Heart left ventricle (tissue), 16 donors: ENCODE measurements at places on chromosomes 12 and 14.

- no peak for DNase-seq
These were observed 33.9 kb upstream of the LTBP2 start for GRCh38 chr14:74645756-74646470.

GRCh38 chr12:121930862-121931261, 12.5 kb downstream of the CFAP251 start:
- no peak for DNase-seq

DNA sequence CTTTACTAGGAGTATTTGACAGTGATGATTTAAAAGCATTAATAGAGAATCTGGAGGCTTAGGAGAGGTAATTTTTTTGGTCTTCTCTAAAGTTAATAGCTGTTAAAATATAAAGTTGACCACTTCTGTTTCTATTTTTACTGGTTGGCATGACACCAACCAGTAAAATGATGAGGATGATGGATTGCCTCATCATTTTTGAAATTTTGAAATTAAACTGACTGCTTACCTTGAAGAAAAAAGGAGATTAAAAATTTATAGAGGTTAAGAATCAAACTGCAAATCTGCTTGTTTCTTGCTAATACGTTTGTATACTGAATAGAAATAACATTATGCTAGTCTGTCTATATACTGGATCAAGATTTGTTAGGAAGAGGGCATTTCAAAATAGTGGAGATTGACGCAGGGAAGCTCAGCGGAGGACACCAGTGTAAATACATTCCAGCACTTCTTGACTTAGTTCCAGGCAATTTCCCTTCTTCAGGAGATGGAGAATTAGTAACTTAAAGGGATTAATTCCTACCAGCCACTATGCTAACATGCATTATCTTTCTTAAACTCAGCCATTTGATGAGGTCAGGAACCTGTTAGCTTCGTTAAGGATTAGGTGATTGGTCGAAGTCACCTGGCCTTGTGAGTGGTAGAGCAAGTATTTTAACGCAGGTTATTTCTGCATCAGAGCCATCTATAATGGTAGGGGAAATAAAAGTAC, 3.6 kb downstream of the EID3 start:
- DNase-seq: no peak

DNA sequence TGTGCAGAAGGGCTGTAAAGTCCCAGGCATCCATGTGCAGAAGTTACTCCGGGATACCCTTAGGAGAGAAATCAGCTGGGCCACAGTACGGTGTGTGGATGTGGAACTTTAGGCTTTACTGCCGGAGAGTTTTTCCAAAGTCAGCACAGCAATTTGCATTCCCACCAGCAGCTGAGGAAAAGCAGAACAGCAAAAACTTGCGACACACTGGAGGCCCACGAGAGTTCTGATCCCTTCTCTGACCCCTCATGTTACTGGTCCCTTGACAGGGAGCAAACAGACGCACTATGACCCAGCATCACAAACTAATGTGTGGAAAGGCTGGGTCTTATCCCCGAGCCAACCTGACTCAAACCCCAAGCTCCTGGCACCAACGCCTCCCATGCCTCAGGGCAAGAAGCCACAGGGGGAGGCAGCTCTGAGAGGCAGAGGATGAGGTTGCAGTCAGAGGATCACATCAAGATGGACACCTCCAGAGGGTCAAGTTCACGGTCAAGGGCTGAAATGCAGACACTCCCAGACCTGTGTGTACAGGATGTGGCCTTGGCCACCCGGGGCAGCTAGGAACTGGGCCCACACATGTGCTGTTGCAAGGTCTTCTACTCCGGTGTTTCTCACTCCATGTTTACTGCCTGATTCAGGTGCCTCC, 38.6 kb downstream of the CCDC88C start:
- no peak for DNase-seq

DNA sequence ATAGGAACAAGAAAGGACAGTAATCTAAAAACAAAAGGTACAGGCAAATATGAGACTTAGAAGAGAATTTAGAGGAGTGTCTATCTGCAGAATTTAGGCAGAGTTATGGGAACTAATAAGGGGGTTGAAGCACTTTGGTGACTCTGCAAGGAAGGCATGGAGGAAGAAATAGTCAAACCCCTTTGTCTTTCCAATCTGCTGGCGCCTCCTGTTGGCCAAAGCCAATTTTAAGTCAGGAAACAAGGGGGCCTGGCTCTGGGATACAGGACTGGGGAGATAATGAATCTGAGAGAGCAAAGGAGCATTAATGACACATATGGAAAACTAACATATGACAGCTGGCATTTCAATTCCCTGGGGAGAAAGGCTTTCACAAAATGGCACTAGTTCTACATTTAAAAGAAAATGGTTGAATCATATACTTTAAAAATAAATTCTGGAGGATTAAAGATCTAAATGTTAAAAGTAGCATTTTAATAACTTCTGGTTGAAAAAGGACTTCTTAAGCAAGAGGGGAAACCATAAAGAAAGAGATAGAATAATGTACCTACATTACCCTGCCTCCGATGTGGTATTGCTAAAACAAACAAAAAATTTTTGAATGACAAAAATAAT, 48.5 kb upstream of the CSRP2 start:
- no peak for DNase-seq

GRCh38 chr12:124774462-124775167, 89.0 kb downstream of the SCARB1 start:
- no peak for DNase-seq

DNA sequence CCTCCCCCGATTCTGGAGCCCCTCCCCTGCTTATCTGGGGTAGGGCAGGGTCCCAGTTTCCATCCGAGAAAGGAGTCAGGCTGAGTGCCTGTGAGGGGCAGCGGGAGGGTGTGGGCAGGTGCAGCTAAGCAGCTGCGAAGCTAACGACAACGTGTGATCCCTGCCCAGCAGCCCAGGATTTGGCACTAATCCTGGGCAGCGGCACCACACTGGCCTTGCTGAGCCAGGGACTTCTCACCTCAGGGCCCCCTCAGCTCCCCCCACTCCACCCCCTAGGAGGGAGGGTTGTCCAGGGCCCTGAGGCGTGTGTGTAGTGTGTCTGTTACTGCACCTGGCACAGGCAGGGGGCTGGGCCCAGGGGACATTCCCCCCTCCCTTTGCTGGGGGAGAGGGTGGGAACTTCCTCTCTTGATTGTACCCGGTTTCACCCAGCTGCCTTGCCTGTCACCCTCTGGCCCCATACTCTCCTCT, 1.8 kb downstream of the SMIM41 start:
- DNase-seq: no peak

- no peak for DNase-seq
These were observed 15.3 kb downstream of the PDE3A start for GRCh38 chr12:20383612-20384011.

GRCh38 chr12:105574056-105574715, 243.7 kb downstream of the C12orf75 start:
- DNase-seq: no peak

DNA sequence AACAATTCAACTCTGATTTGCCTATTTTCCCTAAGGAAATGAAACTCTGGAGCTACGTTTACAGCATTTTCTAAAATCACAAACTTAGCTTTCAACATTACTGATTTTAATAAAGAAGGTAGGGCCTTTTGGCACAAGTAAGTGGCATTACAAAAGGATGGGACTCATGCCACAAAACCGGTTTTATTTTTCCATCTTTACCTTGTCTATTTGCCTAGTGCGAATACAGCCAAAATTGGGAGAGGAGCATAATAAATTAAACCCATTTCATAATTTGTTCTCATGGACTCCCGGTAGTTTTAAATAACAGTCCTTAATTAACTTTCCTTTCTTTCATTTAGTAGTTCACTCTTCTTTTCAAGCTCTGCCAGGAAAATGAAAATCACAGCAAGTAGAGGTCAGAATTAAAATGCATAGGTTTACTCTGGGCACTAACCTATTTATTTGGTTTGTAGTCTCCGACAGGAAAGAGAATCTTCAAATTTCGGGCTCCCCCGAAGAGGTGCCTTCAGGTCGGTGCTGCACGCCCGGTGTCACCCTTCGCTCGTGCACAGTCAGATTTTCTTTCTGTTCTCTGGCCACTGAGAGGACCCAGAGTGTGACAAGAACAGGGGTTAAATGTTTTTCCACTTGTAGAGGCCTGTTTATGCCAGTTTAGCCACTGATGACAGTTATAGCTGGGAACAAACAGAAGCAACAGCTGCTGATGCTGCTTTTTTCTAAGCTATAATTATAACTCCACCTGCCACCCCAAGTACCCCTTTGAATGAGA, at the start of gene BEST3:
BEST3 (minus strand) TSS at position 535 of the 772 bp plus-strand sequence. CDS start 1,505 bp downstream, outside the sequence.
- DNase-seq: no peak

DNA sequence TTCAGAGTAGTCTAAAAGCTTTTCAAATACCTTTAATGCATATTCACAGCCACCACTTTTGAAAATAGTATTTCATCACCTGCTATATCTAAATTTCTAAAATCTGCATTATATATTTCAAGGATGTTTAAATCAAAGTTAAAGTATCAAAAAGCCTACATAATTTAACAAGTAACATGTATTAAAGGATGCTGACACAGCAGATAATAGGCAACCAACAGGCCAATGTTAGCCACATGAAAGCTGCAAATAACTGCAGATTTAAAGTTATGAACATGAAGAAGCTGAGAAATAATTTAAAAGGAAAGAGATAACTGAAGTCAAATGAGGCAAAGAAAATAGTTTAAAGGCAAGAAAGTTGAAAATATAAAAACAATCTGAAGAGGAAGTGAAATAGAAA, 39.8 kb upstream of the NELL2 start:
- DNase-seq: no peak

- no peak for DNase-seq
These were observed 2.7 kb upstream of the CNTN1 start for GRCh38 chr12:40689576-40689975.

DNA sequence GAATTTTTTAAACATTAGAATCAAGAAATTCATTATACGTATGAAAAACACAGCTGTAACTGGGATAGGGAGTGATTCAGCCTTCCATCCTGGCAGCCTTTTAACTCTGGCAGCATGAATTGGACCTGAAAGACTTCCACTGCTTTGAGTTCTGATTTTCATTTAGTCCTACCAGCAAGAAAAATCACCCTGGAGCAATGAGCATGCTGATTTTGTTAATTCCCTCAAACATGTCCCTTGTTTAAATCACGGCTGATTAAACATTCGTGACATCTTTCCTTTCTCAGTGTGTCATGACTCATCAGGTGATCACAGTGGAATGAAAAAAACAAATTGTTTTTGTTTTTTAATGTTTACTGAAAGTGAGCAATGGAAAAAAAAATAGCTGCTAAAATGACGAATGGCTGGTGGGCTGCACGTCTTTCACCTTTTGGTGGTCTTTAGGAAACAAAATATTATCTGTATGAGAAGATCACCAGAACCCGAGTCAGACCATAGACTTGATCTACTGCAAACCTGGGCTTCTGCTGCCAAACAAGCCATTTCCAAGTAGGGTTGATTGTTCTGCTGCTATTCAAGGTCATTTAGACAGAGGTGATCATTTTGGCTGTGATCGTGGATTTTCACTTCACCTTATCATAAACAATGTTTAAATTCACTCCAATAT, 67.0 kb upstream of the CAND1 start:
- no peak for DNase-seq

- no peak for DNase-seq
These were observed 67.6 kb downstream of the FOXN3 start for GRCh38 chr14:89349171-89350008.

DNA sequence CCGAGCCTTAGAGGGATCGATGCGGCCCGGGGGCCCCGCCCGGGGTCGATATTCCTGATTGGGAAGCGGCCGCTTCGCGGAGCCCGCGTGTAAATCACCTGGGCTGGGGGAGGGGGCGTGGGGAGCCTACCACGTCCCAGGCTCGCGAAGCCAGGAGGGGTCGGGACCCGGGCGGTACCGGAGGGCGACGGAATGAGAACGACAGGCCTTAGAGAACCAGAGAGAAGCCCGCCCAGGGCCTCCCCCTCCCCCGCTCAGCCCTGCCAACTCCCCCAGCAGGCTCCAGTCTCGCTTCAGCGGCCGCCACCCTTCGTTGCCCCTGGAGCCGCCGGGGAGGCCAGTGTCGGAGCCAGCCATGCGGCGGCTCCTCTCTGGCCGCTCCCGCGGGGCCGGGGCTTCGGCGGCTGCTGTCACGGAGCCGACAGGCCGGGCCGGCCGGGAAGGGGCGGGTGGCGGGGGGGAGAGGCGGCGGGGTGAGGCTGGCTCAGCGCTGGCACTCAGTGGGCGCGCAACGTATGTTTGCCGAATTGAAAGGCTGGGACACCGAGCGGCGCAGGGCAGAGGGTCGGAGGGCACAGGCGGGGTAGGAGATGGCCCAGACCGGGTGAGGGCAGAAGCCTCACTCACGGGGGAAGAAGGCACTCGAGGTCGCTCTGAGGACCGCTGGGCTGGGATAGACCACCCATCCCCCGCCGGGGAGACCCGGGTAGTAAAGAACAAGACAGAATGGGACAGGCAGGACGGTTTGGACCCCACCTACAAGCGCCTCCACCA, 1.4 kb upstream of the DNAJC22 start:
- no peak for DNase-seq

DNA sequence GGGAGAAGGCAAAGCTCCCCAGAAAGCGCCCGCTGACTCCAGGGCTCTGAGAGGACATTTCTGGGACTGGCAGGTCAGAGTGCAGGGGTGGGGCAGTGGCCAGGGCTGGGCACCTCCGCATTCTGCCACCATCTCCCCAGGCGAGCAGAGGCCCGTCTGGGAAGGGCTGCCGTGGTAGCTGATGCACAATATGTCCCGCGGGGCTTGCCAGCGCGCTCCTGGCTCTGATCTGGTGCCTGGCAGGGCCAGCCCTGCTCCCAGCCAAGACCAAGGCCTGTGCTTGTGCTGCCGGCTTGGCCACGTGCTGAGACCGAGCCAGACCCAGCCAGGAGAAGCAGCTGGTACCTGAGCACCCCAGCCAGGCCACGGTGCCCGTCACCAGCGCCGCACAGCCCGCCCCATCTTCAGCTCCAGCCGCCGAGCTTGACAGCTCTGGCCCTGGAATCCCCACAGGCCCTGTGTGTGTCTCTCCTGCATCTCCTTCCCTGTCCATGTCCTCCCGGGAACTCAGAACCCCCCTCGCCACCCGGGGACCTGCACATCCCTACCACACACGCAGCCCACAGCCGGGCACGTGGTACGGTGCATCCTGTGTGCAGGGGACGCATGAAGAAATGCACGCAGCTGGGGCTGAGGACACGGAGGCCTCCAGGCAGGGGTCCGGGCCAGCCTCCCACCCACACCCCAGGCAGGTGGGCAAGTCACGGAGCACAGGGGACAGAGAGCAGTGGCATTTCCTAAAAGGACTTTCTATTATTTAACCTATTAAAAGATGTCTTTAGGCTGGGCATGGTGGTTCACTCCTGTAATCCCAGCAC, 68.6 kb upstream of the C14orf180 start:
- DNase-seq: peak; percentile 76

DNA sequence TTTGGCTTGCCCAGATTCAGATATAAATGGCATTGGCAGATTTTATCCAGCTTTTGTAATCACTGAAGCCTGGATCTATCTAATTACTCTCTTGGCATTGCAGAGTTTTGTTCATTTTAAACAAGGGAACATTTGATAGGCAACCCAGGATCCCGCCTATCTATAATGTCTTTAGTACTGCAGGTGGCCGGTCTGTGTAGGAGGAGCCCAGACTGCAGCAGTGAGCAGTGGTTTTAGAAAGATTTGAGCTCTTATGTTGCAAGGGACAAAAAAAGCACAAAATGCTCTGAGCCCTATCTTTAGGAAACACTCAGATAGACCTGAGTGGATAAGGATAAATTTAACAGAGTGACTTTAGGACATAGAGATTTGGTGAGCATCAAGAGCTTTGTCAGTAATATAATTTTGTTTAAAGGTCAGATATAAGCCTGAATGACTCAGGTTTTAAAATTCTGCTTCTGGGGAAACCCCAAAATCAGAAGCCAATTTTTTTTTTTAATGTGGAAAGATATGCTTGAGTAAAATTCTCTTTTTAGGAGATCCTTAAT, 165.5 kb downstream of the SLC5A8 start:
- no peak for DNase-seq

GRCh38 chr12:46443594-46444263, 71.2 kb upstream of the SLC38A2 start:
- no peak for DNase-seq

GRCh38 chr12:67647799-67648520, 585 bp upstream of the DYRK2 start:
- peak; percentile 90 for DNase-seq
